Calu3 (cell line): ENCODE measurements at places on chromosomes 2 and 18. TPM values are rescaled to one million over a fixed set of nuclear protein-coding genes. Genes with fewer than 3 reads are reported as not detected.

The LOXL3 gene
- total RNA-seq = 0.93 and 1.2 TPM in 2 replicates

The SETBP1 gene
- 5.3 and 6.0 TPM in 2 replicates for total RNA-seq

The OBSL1 gene
- 65.9 and 76.5 TPM in 2 replicates for total RNA-seq

The CCDC148 gene
- total RNA-seq = 4.3 and 5.1 TPM in 2 replicates

The COX5B gene
- total RNA-seq = 196 and 198 TPM in 2 replicates

The ABI2 gene
- total RNA-seq = 52.4 and 79.6 TPM in 2 replicates

The B4GALT6 gene
- total RNA-seq = 11.1 and 22.0 TPM in 2 replicates

The PLEKHA3 gene
- 33.0 and 34.9 TPM in 2 replicates for total RNA-seq

The TMEM247 gene
- total RNA-seq = not detected in 2 replicates

The ANKRD30BL gene
- not detected in 2 replicates for total RNA-seq

The ATIC gene
- total RNA-seq = 206 and 219 TPM in 2 replicates

The IL1F10 gene
- not detected in 2 replicates for total RNA-seq

The PARD6G gene
- 0.81 and 1.5 TPM in 2 replicates for total RNA-seq
